Suppressor macrophage treated with lipopolysaccharide for 1 hour (primary cell): ENCODE measurements at places on chromosomes 1 and 21.

DNA sequence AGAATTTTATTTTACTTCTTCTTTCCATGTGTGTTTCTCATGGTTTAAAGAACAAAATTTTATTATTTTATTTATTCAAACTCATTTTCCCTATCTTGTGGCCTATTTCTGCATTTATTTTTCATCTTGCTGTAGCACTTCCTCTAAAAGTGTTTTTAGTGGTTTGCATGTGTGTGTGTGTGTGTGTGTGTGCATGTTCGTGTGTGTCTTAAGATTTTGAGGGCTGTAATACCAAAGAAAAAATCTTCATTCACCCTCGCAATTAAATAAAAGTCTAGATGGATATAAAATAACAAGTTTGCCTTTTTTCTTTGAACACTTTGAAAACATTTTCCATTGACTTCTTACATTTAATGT, 24.6 kb upstream of the FCRL3 start:
- peak; percentile 68 for DNase-seq

DNA sequence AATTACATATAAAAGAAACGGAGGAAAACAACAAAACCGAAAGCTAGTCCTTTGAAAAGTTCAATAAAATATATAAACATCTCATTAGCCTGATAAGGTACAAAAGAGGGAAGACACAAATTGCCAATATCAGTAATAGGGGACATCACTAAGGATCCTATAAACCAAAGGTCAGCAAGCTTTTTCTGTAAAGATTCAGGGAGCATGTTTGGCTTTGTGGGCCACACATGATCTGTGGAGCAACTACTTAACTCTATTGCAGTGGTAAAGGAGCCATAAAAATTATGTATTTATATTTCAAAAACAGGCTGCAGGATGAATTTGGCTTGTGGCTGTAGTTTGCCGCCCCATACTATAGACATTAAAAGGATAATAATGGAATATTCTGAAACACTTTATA, 5.5 kb upstream of the NSUN4 start:
- no peak for DNase-seq

- no peak for DNase-seq
Observed at GRCh38 chr1:51515982-51516648, 3.0 kb downstream of the EPS15 start.

GRCh38 chr1:197546989-197547388, 228.3 kb downstream of the DENND1B start:
- no peak for DNase-seq

DNA sequence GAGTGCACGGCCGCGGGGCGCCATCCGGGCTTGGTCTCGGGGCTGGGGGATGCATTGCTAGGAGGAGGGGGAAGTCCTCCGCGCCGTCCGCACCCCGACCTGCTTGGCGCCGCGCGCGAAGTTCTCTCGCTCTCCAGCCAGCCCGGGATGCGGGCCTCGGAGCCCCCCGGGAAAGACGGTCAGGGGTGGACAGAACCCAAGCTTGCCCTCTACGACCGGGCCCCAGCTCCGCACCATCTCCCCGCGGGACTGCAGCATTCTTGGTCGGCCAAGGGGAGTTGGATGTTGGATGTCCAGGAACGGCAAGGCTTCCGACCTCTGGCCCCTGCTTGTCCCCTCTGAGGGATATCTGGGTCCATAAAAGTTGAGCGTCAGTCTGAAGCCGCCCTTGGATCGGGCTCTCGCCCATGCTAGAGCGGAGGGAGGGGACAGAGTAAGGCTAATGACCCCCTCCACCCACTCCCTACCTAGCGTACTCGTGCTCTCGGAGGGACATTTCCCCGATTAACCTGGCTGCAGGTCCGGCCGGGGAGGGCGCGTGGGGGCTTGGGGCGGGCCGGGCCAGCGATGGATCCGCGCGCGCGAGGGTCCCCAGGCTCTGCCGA, 522 bp downstream of the DISP3 start:
- DNase-seq = peak; percentile 3

DNA sequence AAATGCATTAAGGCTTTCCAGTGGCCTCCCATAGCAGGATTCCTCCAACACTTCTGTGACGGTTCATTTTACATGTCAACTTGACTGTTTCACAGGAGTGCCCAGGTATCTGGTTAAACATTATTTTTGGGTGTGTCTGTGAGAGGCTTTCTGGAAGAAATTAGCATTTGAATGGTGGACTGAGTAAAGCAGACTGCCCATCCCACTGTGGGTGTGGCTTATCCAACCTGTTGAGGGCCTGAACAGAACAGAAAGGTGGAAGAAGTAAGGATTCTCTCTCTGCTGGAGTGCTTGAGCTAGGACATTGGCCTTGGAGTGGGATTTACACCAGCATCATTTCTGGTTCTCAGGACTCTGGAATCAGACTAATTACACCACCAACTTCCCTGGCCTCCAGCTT, 85.6 kb downstream of the RGS7 start:
- DNase-seq = no peak

DNA sequence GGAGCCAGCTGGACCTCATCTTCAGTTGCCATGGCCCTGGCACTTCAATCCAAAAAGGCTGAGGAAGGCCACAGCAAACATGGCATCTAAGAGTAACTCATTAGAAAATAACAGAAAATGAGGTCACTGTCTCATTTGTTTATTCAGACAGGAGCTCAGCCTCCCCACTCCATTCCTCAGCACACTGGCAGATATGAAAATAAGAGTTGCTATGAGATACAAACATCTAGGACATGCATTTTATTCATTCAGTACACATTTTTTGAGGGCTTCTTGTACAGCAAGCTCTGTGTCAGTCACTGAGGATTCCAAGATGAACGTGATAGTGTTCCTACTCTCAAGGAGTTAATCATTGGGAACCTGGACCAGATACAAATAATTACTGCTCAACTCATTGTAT, 32.7 kb upstream of the TMEM125 start:
- DNase-seq = no peak

GRCh38 chr1:119544165-119544762, 37.3 kb downstream of the HSD3B1 start:
- no peak for DNase-seq

DNA sequence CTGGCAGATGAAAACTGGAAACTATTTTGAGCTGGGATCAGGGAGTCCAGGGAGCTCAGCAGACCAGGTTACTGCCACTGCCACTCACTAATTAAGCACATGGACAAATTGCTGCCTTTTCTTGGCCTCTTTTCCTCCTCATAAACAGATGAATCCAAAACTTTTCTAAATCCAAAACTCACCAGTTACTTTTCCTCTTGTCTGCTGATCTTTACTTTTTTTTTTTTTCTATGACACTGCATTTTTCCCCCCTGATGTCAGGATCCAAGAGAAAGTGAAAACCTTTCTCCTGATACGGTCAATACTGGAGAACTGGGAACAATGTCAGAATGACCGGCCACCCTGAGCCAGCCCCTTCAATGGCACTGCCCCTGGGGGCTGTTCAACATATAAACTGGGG, 405.8 kb downstream of the DUSP10 start:
- DNase-seq = no peak

GRCh38 chr21:16530656-16531055, 800.9 kb downstream of the USP25 start:
- no peak for DNase-seq
